Lower leg skin (tissue), 4 donors: ENCODE measurements at places on chromosomes 5 and 9. TPM values are rescaled to one million over a fixed set of nuclear protein-coding genes. Genes with fewer than 3 reads are reported as not detected.
A peak's percentile ranks its signal among the peaks of the same experiment; 100 is the strongest.

The GFM2 gene
- 19.8 TPM for total RNA-seq

The CDKN2B gene
- 57.9 TPM for total RNA-seq

The PCDHGC4 gene
- total RNA-seq, result 34.5 TPM

The RNF208 gene
- total RNA-seq, result 3.7 TPM

The CCDC152 gene
- total RNA-seq, result 0.29 TPM

The SOX30 gene
- not detected for total RNA-seq

The GLDC gene
- total RNA-seq, result 0.42 TPM

The HARS2 gene
- total RNA-seq, result 37.2 TPM

The PLGRKT gene
- total RNA-seq, result 15.3 TPM

DNA sequence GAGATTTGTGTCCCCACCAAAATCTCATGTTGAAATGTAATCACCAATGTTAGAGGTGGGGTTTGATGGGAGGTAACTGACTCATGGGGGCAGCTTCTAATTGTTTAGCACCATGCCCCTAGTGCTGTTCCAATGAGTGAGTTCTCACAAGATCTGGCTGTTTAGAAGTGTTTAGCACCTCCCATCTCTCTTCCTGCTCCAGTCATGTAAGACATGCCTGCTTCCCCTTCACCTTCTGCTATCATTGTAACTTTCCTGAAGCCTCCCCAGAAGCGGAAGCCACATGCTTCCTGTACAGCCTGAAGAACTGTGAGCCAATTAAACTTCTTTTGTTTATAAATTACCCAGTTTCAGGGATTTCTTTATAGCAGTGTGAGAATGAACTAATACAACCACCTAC lies 170.5 kb downstream of the NDUFS4 start:
- DNase-seq, result no peak

- no peak for DNase-seq
These were observed 67.8 kb downstream of the RALGPS1 start for GRCh38 chr9:126982215-126983002.

DNA sequence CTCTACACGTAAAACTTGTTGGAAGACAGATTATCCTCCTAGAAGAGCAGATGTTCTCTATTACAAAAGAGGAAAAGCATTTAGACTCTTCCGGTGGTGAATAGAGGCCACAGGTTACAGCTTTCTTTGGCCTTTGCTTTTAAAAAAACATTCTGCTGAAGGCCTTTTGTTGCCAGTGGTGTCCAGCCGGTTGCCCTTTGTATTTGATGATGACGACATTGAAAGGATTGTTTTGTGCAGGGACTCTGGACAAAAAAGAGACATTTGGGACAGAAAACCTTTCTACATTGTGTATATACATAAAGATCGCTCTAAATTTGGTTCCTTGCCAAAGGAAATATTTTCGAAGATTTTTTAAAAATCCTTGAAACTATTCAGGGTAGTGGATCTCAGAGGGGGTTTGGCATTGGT lies 180.3 kb downstream of the C9orf152 start:
- DNase-seq, result no peak

DNA sequence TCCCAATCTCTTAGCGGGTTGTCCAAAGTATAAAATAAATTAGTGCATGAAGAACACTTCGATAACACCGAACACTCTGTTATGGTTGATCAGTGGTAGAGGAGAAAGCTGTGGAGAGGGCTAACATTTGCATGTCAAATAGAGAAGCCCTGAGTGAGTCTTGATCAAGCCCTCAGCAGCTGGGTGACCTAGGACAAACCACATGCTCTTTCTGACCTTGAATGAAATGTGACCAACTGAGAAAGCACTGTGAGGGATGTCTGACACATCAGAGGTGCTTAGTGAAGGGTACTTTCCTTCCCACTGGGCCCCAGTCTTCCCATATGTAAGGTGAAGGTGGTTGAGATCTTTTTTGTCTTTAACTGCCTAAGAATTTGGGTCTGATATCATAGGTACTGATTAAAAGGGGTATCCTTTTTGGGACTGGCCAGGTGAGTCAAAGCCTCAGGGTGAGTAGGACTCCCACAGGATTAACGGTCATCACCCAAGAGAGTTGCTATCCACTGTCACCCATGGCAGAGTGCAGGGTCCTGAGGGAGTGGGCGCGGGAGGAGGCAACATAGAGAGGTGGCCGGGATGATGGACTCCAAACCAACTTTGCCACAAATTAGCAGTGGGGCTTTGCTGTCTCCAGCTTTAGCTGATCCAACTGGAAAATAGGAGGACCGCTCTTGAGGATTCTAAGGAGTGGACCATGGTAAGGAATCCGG lies 53.5 kb downstream of the KIF4B start:
- DNase-seq, result no peak

GRCh38 chr5:91495699-91496098 lies 112.6 kb upstream of the ARRDC3 start:
- DNase-seq, result no peak

GRCh38 chr9:4092793-4093709 lies 206.8 kb downstream of the GLIS3 start:
- DNase-seq, result no peak

DNA sequence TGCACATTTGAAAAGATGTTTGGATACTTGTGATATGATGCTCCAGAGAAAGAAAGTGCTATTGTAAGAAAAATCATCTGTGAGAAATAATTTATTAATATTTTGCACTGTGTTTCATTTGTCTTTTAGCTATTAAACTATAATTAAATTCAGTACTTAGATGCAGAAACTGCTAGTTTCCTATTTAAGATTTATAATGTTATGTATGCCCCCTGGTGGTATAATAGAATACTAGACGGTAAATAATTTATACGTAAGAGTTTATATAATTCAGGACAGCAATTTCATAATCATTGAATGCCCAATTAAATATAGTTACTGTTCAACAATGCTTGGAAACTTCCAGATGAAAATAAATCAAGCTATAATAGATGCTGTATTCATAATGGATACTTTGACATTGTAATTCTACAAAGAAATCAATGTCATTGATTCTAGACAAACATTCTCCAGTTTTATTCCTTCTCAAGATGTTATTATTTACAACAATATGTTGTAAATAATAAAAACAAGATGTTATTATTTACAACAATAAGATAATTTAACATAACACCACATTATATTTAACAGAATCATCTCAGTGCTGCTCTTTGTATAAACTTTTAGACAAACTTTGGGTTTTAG lies 101.0 kb downstream of the TMEM232 start:
- no peak for DNase-seq

DNA sequence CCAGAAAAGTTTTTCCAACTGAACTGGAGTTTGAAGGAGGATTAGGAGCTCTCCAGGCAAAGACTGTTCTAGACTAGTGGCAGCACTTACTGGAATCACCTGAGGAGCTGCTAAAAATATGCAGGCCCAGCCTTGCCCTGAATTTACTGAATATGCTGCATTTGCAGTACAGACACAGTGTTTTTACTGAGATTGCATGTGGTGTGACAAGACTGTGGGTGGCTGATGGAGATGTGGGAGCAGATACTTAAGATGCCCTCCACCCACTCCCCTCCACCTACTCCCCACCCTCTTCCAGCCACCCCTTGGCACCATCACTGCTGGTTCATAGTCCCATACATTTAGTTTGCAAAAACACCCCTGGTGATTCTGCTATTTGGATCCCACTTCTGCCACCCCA lies 64.1 kb upstream of the HRH2 start:
- DNase-seq, result no peak

- DNase-seq, result no peak
These were observed 443.0 kb upstream of the KLF4 start for GRCh38 chr9:107932601-107933000.

DNA sequence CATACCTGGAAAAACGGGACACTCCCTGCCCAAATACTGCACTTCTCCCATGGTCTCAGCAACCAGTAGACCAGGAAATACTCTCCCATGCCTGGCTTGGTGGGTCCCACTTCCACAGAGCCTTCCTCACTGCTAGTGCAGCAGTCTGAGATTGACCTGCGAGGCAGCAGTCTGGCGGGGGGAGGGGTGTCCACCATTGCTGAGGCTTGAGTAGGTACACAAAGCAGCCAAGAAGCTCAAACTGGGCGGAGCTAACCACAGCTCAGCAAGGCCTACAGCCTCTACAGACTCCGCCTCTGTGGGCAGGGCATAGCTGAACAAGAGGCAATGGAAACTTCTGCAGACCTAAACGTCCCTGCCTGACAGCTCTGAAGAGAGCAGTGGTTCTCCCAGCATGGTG lies 191.5 kb upstream of the FTMT start:
- no peak for DNase-seq

- DNase-seq, result peak; percentile 19
These were observed 1.4 kb upstream of the SPTAN1 start for GRCh38 chr9:128550770-128551656.

DNA sequence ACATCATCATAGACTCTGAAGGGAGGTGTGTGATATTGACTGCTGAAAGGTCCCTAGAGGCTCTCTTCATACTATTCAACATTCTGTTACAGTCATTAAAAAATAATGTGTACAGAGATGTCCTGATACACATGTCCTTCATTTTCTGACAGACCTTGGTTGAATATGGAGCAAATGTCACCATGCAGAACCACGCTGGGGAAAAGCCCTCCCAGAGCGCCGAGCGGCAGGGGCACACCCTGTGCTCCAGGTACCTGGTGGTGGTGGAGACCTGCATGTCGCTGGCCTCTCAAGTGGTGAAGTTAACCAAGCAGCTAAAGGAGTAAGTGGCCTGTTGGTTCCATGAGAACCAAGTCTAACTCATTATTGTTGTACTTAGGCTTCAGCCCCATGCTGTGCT lies 132.4 kb downstream of the SNCAIP start:
- no peak for DNase-seq

DNA sequence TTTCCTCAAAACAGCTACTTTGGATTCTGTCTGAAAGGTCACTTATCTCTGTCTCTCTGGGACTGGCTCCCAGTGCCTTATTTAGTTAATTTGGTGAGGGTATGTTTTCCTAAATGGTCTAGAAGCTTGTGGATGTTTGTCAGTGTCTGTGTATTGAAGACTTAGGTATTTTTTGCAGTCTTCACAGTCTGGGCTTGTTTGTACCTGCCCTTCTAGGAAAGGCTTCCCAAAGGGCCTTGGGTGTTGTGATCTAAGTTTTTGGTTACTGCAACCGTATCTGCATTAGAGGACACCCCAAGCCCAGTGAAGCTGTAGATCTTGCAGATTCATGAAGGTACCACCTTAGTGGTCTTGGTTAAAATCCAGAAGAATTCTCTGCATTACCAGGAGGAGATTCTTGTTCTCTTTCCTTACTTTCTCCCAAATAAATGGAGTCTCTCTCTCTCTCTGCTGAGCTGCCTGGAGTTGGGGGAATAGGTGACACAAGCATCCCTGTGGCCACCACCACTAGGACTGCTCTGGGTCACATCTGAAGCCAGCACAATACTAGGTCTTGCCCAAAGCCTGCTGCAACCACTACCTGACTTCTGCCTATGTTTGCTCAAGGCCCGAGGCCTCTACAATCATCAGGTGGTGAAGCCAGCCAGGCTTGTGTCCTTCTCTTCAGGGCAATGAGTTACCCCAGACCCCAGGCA lies 17.8 kb upstream of the CCNB1 start:
- no peak for DNase-seq

- no peak for DNase-seq
These were observed 745.2 kb upstream of the WWC1 start for GRCh38 chr5:167546270-167546669.

- DNase-seq, result no peak
These were observed 34.8 kb downstream of the TRPC7 start for GRCh38 chr5:136330353-136331038.

DNA sequence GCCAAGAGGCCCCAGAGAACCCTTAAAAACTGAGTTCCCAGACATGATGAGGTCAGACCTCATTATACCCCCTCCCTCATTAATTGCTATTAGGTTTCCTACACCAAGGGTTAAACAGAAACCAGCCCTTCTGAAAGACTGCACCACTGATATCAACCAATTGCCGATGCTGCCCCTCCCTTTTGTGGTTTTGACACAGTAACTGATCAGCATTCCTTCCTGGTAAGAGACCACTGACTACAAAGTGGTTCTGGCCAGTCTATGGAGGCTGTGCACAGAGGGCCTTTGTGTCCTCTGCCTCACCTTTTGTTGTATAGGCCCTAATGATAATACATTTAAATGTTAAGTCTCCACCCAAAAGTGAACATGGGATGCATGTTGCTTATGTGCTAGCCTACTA lies 201.5 kb downstream of the FRMD3 start:
- no peak for DNase-seq

- no peak for DNase-seq
These were observed 70.0 kb downstream of the NLN start for GRCh38 chr5:65791712-65792673.

DNA sequence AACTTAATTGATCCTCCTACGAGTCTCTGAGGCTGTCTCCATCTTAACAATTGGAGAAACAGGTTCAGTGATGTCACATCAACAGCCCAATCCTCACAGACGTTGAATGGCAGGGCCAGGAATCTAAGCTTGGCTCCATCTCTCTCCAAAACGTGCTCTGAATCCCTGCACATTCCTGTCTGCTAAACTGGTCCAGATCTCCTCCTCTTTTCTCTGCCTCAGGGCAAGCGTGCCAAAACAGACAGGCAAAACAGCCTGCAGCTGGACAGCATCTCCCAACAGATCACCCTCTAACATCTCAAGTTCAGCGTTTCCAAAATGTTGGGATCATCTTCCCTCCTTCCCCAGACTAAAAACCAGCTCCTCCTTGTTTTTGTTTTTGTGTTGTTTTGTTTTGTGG lies 6.6 kb downstream of the FBP1 start:
- no peak for DNase-seq

DNA sequence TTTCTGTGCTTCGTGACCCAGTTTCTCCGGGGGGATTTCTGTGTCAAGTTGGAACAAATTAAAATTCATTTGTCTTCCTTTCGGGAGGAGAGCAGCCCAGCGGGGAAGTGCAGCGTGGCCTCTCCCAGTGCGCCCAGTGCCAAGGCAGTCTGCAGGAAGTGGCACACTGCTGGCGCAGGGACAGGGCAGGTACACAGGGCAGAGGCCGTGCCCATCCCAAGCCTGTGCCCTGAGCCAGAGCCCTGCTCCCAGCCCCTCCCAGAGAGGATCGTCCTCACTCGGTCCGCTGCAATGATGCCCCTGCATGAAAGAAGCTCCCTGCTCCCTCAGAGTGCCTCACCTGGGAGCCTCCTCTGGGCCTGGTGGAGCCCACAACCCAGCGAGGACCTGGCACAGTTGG lies 82.4 kb upstream of the PPP1R26 start:
- no peak for DNase-seq
